ENCODE measurements at places on chromosomes 3 and 15.

DNA sequence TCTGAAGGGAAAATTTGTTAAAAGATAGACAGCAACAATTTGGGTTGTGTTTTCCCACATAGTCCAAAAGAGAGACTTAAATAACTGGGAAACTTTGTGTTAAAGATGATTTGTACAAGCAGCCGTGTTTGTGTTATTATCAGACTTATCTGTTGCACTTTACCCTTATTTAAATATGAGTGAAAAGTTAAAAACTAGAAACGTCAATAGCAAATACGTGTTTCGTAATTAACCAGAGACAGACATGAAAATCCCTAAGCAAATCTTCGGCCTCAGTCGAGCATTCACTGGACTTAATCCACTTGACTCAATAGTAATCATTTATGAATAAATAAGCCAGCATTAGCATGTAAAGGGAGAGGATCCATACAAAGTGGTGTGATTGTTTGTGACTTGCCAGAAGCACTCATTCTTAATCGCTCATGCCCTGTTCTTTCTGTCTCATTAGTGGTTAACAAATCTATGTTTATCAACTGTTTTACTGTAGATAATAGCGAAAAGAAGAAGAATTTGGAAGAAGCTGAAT is 34.2 kb downstream of the BLM start:
- DNase-seq, result no peak

DNA sequence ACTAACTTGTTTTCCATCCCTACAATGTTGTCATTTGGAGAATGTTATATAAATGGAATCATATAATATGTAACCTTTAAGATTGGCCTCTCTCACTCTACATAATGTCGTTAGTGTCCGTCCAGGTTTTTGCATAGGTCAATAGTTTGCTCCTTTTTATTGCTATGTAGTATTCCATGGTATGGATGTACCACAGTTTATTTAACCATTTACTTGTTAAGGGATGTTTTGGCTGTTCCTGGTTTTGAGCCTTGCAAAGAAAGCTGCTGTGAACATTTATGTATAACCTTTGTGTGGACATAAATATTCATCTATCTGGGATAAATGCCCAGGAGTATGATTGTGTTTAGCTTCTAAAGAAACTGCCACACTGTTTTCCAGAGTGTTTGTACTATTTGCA is 34.1 kb upstream of the SEC22A start:
- DNase-seq, result no peak

DNA sequence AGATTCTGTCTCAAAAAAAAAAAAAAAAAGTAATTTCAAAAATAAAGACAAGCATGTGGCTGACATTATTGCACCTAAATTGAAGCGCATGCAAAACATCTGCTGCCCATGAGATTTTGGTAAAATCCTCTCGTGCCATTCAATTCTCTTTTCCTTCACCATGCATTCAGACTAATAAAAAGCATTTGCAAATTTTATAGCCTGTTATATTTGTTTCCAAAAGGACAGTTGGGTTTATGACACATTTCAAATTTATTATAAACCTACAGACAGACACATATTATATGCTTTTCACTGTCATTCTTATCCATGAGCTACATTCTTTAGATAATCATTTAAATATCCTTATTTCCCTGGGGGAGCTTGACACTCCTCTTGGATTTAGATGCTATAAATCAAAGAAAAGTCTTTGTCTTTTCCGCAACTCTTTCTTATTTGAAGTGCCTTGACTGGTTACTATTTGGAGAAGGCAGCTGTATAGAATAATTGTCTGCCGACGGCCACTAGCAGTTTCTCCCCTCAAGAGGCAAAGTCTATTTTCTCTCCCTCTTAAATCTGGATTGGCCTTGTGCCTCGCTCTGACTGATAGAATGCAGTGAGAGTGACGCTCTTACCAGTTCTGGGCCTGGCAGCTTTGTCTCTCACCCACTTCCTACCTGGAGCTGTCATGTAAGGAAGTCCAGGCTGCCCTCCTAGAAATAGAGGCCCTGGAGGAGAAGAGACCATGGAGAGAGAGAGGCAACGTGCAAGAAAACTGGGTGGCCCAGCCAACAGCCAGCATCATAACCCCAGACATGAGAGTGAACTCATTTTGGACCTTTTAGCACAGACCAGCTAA is 6.8 kb upstream of the LRIG1 start:
- DNase-seq, result no peak

DNA sequence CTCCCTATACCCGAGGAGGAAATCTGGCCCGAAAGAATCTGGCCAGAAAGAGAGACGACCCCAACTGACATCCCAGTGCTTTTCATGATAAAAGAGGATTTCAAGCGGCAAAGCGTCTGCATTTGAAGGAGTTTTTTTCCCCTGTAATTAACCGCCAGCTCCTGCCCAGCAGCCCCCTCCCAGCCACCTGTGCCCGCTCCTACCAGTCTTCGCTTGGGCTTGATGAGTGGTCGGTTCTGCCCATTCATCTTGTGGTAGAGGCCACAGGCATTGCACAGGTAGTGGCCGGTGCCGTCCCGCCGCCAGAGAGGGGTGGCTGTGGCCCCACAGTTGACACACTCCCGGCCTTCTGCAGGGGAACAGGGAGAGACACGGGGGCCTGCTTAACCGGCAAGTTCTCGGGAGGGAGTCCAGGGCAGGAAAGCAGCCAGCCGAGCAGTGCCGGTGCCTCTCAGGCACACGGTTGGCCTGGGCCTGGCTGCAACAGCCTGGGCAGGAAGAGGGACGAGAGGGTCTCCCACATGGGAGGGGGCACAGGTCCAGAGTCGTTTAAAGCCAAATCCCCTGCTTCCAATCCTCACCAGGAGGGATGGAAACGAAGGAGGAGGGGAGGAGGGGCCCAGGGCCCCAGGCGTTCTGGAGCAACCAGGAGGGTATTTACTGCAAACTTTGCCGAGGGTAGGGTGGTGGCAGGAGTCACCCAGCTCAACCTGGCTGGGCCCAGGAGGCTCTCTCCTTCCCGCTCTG is 9.2 kb downstream of the GATA2 start:
- DNase-seq, result no peak

GRCh38 chr3:150830094-150830681 is 67.2 kb upstream of the SIAH2 start:
- no peak for DNase-seq

DNA sequence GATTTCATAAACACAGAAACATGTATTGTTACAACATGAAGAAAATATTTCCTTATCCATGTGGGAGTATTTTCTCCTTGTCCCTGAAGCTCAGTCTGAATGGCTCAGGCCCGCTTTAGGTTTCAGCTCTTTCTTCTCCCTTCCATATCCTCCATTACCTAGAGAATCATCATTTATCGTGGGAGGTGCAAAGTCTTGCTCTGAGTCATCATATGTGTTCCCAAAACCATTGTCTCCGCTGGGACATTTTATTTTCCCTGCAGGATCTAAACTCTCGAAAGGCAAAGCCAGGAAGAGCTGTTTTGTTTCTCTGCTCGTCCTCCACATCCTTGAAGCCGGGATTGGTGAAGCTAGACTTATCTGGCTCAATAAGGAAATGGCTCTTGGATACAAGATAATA is 571.2 kb downstream of the EDEM1 start:
- DNase-seq, result no peak

DNA sequence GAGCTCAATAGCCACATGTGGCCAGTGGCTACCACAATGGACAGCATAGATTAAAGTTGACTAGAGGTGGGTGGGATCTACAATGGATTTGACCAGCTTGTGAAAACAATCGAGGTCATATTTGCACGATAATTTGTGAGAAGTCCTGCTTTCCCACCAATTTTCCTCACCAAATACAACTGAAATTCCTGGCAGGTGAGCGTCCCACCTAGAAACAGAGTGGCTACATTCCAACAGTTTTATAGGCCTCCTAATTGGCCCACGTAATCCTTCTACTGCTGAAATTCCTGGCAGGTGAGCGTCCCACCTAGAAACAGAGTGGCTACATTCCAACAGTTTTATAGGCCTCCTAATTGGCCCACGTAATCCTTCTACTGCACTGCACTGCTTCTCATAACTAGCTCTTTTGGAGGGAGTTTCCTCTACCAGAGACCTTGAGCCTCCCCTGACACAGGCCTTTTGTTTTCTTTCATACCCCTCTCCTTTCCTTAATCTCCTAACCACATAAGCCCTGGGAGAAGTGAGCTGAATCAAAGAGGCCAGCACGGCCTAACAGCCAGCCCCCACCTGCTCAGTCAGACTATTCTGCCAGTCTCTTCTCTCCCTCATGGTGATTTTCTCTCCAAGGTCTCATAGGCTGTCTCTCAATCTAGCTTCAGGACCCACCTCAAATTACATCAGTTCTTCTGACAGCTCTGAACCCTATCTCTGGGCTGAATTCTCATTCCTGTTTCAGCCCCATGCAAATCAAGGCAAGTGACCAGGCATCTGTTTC is 80.2 kb downstream of the BFSP2 start:
- DNase-seq, result no peak

- no peak for DNase-seq
Measured at GRCh38 chr3:128624526-128625138, 26.0 kb downstream of the RPN1 start.

- DNase-seq, result no peak
Measured at GRCh38 chr3:150069154-150069527, 98.4 kb upstream of the PFN2 start.

DNA sequence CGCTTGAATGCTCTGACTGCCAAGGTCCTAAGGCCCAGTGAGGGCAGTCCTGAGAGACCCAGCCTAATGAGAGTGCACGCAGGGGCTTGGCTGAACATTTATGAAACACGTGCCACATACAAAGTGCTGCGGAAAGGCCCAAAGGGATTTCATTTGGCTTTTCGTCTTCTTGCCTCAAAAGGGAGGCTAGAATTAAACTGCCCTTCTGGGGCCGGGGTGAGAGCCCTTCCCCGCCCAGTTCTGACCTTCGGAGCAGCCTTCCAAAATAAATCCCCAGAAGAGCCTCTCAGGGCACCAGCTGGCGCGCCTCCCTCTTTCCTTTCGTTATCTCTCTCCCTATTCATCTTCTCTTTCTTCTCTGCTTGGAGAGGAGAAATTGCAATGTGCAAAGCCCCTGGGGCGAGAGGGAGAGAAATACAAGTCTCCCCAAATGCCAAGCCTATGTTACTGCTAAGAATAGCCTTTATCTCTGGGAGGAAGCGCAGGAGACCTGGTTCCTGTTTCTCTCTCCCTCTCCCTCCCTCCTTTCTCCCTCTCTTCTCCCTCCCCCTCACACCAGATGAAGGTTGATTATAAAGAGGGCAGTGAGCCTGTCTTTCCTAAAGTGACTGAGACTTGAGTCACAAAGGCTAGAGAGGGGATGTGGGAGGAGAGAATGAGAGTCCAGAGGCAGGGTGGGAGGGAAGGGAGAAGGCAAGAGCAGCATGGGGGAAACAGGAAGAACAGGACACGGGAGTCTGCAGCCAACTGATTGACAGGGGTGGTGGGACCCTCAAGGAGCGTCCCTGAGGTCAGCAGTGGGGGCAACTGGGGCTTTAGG is 36.7 kb upstream of the NDUFB4 start:
- peak; percentile 47 for DNase-seq

DNA sequence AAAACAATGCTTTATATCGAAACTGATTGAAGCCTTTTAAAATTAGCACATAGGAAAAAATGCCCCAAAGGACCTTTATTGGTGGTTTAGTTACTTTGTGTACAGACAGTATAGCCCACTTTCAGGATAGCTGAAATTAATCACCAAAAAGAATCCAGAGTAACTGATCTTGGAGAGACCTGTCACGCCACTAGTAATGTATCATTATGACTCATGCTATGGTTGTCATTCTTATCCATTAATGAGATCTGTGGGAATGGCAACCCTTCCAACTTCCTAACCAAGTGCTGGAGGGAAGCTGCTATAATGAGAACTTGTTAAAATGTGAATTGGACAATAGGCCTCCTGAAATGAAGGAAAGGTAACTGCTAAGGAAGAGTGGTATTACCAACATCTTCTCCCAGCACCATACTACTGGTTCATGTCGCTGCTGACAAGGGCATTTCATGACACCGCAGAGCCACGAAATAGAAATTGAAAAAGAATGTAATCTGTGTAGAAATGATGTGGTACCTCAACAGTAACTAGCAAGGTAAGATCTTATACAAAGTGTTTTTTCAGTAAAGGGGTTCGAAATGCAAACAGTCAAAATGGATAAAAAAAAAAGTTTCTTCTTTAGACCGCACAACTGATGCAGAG is 7.1 kb upstream of the EMC4 start:
- DNase-seq, result no peak

GRCh38 chr15:77582763-77583162 is 49.9 kb downstream of the LINGO1 start:
- DNase-seq, result no peak

GRCh38 chr15:84645496-84645895 is 8.6 kb downstream of the WDR73 start:
- no peak for DNase-seq

DNA sequence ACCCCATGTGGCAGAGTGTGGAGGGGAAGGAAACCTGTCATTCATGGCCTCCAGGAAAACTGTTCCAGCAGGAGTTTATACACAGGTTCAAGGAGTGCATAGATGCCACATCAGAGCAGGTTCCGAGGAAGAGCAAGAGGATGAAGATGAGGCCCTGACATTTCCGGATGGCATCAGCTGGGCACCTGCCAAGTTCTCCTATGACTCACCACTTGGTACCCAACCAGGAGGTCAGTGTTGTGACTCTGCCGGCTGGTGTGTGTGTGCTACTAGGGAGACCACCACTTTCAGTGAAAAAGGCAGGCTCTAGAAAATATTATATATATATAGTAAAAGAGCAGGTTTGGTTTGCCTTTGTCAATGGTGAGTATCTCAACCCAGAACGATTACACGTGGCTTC is 69.3 kb downstream of the NTRK3 start:
- peak; percentile 13 for DNase-seq

DNA sequence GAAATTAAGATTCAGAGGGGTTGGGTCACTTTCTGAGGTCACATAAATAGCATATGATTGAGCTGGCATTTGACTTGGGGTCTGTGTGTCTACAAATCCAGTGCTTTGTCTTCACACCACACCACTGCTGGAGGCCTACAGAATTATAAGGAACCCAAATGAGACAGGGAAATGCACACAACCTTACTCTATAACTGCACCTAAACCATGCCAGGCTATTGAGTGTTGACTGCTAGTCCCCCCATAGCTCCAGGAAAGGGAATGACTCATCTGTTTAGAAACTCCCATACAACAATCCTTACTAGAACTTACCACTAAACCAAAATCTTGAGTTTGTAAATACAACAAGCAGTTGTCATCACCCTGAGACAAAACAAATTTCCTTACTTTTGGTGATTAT is 16.9 kb upstream of the TSC22D2 start:
- no peak for DNase-seq

DNA sequence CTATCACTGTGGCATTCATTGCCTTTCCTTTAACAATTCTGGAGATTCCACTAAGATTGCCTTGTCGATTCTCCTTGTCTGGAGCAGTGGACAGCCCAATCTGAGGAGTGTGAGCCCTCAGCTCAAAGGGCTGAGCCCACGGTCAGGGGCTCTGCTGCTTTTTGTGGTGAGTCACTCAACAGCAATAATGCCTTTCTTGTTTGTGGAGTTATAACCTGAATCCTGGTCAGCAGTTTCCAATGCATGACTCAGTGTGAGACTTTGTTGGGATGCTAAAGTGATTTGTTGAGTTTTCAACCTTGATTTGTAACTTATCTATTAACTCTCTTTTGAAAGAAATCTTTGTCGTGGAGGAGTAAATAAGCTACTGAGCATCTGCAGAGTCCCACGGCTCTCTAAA is 183.5 kb downstream of the TJP1 start:
- DNase-seq, result no peak

Data from hippocampal formation (tissue), 2 donors.